ENCODE measurements at places on chromosomes 7 and 10.

DNA sequence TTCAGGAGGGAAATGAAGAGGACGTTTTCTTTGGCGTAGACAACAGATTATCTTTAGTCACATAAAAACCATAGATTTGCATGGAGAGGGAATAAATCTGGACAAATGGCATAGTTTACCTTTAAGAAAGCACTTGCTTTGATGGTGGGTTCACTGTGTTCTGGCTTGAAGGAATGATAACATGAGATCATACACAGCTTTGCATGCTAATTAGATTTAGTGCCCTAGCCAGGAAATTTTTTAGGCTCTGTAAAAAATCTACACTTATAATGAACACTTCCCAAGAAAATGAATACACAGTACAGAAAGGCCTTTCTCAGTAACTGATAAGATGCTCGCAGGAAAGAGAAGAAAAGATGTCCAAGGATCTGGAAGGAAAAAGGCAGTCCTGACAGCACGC lies 218.2 kb upstream of the AOAH start:
- DNase-seq, result no peak

DNA sequence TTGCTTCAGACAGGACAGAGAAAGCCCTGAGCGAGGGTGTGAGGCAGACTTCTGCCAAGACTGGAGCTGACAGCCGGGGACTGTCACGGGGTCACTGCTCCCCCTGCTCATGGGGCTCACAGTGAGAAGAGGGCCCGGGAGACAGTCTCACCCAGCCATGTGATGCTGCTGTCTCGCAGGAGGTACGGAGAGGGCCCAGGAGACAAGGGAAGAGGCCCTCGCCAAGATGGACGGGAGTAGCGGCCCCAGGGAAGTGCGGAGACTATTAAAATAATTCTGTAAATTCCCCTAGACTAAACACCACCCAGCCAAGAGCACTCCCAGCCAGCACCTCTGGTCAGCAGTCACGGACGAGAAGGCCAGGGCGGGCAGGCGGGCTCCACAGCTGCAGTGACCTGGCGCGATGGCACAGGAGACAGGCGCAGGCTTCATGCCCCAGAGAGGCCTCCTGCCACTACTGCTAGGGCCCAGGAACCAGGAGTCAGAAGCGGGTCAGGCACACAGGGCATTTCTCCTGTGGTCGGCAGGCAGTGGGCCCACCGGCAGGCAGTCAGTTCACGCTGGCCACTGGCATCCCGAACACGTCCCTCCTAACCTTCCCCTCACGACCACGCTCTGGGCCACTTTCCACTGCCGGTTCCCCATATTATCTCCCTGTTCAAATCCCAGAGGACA lies 24.1 kb downstream of the WDR86 start:
- no peak for DNase-seq

- DNase-seq, result no peak
Observed at GRCh38 chr7:90597563-90598253, 1.6 kb downstream of the CDK14 start.

GRCh38 chr7:117841611-117842010 lies 31.6 kb downstream of the CTTNBP2 start:
- DNase-seq, result no peak

DNA sequence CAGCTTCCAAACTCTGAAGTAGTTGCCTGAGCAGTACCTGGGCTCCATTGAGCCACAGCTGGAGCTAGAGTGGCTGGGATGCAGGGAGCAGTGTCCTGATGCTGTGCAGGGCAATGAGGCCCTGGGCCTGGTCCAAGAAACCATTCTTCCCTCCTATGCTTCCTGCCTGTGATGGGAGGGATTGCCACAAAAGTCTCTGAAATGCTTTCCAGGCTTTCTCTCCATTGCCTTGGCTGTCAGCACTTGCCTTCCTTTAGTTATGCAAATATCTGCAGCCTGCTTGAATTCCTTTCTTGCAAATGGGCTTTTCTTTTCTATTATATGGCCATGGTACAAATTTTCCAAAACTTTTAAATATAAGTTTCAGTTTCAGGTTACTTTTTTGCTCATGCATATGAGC lies 972.2 kb upstream of the MBL2 start:
- DNase-seq, result no peak

DNA sequence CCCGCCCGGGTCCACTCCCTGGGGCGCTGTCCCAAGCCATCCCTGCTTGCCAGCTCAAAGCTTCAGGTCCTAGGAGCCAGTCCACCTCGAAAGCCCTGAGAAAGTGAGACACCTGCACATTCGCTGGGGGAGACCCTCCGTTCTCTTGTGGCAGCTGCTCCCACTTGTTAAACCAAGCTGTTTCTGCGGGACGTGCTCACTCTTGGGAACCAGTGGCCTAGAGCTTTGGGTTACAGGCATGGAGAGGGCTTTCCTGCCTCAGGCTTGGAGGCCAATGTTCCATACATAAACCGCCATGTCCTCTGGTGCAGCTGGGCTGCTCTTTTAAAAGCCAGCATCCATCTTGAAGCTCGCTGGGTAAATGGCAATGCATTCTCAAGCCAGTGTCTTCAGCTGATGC lies 19.9 kb upstream of the TTYH3 start:
- DNase-seq, result no peak

DNA sequence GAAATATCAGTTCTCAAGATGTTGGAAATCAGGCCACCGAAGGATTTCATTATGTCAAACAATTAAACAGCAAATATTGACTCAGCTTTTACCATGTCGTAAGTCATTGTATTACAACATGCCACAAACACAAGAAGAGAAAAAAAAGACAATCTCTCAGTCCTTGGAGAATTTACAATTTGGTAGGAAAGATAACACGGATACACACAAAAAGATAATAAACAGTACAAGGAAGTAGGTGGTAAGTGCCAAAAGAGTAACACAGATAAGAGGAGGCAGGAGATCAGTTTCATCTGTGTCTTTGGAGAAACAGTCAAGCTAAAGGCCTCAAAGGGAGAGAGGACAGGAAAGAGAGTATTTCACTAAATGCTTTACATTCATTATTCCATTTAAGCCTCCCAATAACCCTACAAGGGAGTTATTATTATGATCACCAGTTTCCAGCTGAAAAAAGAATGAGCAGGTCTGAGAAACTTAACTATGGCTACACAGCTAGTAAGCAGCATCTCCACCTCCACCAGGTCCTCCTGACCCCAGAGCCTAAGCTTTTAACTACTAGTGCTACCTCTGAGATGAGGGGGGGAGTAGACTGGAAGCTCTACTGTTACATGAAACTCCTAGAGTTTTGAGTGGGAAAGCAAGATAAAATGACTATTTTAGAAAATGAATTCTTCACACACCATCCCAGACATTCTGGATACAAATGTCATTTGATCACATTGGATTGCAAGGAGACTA lies 13.9 kb upstream of the DNAJC1 start:
- DNase-seq, result no peak

DNA sequence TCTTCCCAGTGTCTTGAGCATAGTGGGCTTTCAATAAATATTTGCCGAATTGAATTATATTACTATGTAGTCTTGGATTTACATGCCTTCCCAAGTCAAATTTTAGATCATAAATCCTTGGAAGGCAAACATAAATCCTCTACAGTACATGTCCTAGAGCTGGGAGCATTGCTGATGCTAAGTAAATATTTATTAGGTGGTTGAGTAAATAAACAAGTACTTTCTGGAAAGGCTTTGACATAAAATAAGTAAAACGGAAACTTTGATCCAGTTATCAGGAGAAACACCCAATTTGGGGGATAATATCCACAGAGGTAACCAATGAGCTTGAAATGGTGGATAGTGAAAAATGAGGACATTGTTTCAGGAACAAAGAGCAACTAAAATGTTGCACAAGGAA lies 162.8 kb upstream of the SVIL start:
- no peak for DNase-seq

- no peak for DNase-seq
Observed at GRCh38 chr7:100476903-100477870, 1.8 kb downstream of the TSC22D4 start.

- no peak for DNase-seq
Observed at GRCh38 chr10:48820699-48821098, 118.9 kb downstream of the LRRC18 start.

- no peak for DNase-seq
Observed at GRCh38 chr7:44433255-44434022, 57.0 kb downstream of the NUDCD3 start.

GRCh38 chr10:12187321-12187905 lies 8.3 kb downstream of the NUDT5 start:
- DNase-seq, result no peak
